ENCODE measurements at places on chromosomes 1 and 21.

GRCh38 chr1:145889722-145890121 lies 4.1 kb upstream of the ANKRD35 start:
- no peak for DNase-seq

DNA sequence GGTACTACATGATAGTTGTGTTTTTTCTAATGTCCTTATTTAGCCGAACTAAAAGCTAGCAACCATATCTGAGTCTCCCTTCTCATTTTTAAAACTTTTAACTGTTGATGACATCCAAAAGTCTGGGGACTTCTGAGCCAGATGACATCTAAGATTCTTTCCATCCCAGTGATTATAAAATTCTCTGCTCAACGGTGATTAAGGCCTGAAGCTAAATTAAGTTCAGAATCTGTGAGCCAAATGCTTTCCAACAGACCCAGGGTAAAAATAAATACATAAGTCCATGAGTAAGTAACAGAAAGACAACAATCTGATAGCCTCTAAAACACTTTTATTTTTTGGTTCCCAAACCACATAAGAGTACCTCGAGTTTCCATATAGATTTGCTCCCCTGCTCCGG lies 13.1 kb upstream of the PTP4A2 start:
- DNase-seq, result no peak

DNA sequence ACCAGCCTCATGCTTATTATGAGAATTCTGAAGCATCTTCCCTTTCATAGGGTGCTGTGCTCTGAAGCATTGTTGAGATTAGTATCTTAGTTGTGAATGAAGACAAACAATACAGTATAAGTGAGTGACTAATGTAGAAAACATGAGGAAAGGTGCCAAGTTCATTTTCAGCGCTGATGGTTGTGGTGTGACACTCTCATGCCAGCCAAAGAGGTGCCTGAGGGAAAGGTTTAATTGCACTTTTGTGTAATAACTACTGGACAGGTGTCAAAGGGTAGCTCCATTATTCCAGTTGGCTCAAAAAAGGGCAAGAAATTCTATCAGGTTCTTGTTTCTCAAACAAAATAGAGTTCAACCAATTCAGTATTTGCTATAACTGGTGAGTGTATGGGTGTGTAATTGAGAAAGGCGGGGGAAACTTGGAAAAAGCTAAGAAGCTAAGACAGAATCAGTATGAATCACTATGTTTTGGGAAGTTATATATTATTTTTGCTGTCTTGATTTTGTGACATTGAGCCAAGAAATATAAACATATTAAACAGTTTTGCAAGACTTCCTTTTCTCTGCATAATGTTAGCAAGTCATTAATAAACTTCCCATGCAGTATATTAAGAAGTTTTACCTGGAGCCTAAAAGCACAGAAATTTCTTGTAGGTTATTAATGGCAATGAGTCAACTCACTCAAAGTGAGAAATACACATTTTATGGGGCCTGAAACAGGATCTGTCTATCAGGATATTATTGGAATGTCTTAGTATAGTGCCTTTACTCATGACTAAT lies 31.8 kb downstream of the KCNK2 start:
- peak; percentile 60 for DNase-seq

GRCh38 chr1:26190373-26190987 lies at the start of gene CATSPER4:
CATSPER4 (plus strand) TSS chr1:26190602; CDS start chr1:26190628, 26 bp downstream.
- DNase-seq, result peak; percentile 33

GRCh38 chr1:241635556-241636152 lies 4.5 kb downstream of the CHML start:
- DNase-seq, result no peak

DNA sequence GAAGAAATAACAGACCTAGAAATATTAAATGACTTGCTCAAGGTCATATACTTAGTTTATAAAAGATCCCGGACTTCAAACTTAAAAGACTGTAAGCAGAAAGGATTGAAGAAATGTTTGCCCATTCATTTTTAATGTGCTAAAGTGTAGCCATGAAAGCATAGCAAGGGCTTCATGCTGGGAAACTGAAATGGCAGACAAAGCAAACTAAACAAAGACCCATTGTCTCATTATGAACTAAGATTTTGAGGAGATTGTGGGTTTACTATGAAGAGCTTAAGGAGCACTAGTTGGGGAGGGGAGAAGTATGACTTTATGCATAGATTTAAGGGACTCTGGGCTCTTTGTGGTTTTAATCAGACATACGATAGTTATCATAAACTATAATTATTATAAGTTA lies 26.3 kb downstream of the ADAMTS1 start:
- no peak for DNase-seq

- peak; percentile 53 for DNase-seq
Observed at GRCh38 chr1:115056395-115056798, 26.8 kb downstream of the TSHB start.

DNA sequence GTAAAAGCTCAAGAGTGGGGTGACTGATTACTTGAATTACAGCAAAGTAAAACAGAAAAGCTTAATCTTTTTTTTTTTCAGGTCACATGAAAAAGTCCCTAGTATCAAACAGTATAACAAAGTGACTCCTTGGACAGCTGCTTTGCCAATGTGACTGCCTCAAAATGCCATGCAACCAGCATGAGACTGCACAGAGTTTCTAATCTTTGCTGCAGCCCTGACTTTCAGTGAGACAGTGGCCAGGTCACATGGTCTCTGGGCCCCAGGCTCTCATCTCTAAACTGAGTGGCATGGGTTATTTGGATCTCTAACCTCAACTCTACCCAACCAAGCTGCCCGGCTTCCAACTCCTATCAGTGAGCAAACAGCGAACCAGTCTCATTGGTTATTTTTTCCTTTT lies 169.0 kb downstream of the VAV3 start:
- no peak for DNase-seq

GRCh38 chr1:60930130-60930529 lies 152.2 kb upstream of the NFIA start:
- DNase-seq, result no peak

- no peak for DNase-seq
Observed at GRCh38 chr1:5525597-5526384, 466.4 kb downstream of the NPHP4 start.

GRCh38 chr1:22872981-22873664 lies 99.5 kb downstream of the LACTBL1 start:
- DNase-seq, result no peak

DNA sequence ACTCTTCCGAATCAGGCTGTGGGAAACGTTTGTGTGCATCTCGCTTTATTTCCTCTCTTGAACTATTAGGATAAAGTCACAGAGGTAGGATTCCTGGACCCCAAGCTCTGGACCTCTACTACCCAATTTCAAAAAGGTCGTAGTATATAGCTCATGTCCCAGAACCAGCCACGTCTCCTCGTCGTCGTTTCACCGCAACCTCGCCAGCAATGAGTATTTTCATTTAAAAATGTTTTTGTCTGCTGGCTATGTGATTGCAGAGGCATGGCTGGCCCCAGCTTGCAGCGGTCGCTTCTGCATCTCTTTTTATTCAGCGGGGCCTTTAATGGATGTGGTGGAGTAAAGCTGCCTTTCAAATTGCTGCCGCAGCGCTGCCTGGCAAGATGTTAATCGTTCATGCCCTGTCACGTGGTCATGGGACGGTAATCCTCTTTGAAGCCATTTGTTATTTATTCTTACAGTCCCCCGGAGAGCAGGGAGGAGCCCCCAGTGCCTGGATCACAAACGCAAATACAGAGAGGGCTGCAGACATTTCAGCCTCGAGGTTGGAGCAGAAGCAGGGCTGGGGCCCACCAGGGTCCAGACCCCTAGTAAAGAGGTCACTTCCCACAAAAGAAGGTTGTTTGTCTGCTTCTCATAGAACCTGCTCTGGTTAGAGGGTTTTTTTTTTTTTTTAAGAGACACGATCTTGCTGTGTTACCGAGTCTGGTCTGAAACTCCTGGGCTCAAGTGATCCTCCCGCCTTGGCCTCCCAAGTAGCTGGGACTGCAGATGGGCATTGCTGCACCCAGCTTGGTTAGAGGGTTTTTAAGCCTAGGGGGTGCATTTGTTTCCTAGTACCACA lies 11.6 kb upstream of the NPHP4 start:
- DNase-seq, result no peak

DNA sequence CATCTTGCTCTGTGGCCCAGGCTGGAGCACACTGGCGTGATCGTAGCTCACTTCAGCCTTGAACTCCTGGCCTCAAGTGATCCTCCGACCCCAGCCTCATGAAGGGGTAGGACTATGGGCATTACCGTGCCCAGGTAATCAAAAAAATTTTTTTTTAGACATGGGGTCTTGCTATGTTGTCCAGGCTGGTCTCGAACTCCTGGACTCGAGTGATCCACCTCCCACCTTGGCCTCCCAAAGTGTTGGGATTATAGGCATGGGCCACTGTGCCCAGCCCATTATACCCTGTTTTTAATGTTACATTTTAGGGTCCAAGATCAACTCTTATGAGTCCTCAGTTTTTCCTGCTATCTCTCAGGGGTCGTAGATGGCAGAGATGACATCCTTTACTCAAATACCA lies 6.3 kb downstream of the MRAP start:
- no peak for DNase-seq

GRCh38 chr1:163796394-163796821 lies 474.7 kb downstream of the NUF2 start:
- DNase-seq, result peak; percentile 3

DNA sequence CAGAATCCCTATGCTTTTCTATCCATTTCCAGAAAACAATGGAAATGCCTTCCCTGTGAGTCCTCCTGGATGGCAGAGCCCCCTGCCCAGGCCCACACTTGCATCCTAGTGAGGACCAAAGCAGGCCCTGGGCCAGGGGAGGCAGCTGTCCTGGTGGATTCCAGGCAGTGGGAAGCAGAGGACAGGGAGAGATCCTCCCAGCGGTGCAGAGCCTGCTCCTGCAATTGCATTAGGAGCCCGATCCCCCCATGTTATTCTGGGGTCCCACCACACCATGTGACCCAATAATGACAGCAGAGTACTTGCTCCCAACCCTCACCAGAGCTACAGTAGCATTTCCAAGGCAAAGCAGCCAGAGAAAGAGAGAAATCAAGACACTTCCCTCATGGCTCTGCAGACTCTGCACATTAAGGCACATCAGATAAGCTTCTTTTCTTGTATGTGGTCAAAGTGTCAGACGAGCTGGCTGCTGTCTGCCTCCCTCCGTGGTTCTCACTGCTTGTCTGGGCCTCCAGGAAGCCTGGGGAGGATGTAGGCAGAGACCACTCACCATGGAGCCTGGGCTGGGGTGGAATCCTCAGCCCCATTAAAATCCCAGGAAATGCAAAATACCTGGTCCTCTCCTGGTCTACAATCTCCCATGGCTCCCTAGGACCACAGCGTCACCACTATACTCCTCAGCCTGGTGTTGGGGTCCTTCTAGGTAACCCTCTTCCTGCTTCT lies 54.9 kb upstream of the RUNX3 start:
- no peak for DNase-seq

- no peak for DNase-seq
Observed at GRCh38 chr1:178918955-178919354, 48.1 kb upstream of the ANGPTL1 start.

DNA sequence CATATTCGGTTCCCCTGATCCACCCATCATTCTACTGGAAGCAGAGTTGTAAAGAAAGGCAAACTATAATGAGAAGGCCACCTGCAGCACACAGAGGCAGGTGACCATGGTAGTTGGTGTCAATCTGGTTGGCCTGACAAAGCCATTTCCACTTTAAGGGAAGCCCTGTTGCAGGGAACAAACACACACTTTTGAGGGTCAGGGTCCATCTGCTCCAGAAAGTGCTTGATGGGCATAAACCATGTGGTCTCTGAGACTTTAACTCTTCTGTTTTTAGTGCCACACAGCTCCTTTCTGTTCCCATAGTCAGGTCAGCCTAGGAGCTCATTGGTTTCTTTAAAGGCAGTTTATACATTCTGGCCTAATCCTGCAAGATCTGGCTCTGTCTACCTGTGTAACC lies 17.5 kb upstream of the BOLA1 start:
- DNase-seq, result no peak

DNA sequence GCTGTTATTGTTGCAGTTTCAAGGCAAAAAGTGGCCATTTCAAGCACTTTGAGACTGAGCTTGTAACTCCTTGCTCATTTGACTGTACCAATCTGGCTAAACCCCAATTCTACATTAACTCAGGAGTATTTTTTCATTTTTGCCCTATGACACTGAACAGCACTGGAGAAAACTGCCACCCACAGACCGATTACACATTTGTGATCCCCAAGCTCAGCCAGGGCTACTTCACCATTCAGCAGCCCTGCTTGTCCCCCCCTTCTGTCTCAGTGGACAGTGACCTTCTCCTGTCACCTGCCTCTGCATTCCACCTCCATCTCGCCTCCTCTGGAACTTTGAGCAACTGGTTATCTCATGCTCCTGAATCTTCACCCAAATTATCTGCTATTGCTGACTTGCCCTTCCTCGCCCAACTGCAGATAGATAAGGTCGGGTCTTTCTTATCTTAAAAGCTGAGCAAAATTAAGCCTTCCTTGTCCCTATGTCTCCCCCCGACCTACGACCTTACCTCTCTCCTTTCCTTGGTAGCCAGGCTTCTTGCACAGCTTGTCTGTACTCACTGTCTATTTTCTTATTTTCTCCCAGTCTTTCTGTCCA lies 25.3 kb downstream of the SPATA46 start:
- no peak for DNase-seq

- no peak for DNase-seq
Observed at GRCh38 chr1:231871878-231872277, 245.3 kb downstream of the DISC1 start.

DNA sequence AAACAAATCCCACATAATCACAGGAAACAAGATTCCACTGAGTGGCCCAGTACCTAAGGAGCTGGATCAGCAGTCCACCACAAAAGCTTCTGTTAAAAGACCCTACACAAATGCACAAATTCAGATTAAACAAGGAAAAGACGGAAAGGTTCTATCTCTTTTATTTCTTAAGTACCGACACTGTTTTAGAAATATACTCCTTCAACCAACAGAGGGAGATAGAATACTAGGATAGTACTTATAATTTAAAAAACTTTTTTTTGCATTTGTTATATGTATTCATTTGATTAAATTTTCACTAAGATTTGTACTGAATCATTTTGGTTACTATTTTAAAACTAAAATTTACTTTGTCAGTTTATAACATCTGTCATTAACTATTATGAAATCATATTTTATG lies 12.5 kb downstream of the CDC7 start:
- peak; percentile 62 for DNase-seq

GRCh38 chr1:165641231-165641987 lies 10.4 kb downstream of the MGST3 start:
- DNase-seq, result no peak

- peak; percentile 79 for DNase-seq
Observed at GRCh38 chr1:162678439-162678838, 46.2 kb downstream of the DDR2 start.

DNA sequence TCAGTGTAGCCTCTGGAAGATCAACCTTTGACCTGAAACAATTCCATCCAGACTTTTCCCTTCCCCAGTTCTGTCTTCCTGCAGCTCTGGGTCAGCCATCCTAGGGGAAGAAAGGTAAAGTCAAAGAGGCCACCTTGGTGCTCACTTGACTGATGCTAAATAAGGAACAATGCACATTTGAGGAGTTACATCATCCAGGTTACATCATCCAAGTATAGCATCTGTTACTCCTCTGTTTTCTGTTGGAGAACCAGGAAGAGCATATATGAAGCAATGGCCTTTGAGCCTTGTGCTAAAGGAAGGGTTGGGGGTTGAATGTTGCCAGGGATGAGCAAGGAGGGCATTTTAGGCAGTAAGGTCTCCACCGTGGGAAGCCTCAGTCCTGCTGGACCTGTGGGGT lies 3.1 kb upstream of the DSCAM start:
- DNase-seq, result no peak

Measured in fibroblast of pulmonary artery (primary cell).